ENCODE measurements at places on chromosomes 6 and 20.

GRCh38 chr20:3797592-3798372, 1.7 kb downstream of the CDC25B start:
- no peak for DNase-seq

DNA sequence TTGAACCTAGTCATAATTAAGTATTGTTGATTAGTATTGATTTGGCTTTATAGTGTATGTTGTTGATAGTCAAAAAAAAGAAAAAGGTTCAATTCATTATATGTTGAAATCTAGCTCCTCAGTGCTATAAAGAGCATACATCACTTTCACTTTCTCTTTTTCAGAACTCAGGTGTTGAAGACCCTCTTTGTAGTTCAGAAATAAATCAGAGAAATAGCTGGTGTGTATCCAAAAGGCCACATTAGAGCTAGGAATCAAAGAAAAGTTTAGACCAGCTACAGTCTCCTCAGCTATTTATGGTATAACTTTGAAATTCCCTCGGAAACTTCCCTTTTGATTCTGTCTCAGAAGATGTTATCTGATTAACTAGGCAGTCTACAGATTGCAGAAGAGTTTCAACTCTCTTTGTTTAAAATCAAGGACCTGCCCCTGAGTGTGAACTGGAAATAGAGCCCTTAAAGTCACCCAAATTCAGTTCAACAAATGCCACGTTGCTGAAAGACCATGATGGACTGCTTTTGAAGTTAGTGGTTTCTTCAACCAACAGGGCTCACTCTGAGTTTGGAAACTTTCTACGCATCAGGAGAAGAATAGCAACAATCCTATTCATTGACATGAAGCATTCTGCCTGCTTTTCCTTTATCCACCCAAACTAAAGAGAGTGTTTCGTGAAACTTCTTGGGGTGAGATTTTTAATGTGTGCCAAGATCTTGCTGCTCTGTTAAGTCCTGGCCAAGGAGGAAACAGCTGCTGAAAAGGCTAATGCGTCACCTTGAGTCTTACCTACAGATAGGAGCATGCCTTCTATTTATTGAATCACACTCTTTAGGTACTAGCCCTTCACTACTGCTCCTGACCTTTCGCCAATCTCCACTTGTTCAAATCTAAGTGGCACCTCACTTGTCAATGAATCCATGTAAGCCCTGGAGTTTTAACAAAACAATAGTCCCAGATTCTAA, 111.7 kb downstream of the TNFRSF21 start:
- no peak for DNase-seq

DNA sequence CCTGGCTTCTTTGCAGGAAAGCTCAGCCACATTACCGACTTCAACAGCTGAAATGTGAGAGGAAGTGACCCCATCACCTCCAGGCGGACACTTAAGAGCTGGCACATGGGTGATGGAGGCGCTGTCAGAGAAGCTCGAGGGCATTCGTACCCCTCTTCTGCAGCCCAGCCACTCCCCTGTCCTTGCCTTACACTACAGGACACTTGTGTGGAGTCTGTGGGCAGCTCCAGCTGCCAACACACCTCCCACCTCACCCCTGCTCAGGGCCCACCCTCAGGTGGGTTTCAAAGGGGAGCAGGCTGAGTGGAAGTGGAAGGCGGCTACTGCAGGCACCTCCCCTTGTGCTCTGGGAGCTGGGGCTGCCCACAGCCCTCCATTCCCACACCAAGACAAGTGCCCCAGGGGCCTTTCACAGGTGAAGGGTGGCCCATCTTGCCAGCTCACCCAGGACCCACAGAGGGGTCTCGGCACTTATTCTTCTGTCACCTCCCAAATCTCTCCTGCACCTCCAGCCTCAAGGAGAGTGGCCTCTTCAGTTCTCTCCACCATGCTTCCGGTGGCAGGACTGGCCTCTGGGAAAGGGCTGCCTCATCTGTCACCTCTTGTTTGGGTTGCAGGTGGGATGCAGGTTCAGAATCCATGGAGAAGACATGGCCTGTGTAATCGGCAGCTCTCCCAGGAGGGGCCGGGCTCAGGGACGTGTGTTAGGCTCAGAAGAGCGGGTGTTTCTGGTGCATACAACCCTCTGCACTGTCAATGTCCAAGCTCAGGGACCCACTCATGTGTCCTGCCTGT, 49.8 kb downstream of the IRF4 start:
- DNase-seq, result no peak

DNA sequence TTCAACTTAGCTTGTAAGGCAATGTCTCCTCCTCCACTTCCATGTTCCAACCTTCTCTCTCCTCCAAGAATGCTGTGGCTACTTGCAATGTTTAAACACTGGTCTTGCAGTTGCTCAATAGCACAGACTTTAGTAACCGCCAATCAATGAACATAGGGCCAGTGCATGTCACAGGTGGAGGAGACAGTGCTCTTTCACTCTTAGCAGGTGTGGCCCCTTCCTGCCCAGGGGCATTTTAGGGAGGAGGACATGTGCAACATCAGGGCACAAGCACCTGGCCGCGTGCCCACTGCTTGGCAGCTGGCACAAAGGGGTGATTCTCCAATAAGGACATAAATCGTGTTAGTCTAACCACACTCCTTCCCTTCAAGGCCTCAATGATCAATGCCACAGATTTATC, 41.3 kb downstream of the ADGRF1 start:
- no peak for DNase-seq

- no peak for DNase-seq
Observed at GRCh38 chr20:31908016-31908415, 37.6 kb downstream of the TTLL9 start.

DNA sequence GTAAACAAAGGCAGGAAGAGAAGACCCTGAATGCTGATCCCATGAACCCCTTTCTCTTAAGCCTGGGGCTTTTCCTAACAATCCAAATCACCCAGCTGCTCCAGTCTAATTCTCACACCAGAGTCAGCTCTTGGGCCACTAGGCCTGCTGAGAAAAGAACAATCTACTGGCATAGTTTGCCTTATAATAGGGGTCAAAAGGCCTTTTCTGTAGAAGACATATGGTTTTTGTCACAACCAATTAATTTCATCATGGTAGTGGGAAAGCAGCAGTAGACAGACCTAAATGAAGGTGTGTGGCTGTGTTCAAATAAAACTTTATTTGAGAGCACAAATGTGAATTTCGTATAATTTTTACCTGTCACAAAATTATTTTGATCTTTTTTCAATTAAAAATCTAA, 994.7 kb upstream of the EPHA7 start:
- no peak for DNase-seq

DNA sequence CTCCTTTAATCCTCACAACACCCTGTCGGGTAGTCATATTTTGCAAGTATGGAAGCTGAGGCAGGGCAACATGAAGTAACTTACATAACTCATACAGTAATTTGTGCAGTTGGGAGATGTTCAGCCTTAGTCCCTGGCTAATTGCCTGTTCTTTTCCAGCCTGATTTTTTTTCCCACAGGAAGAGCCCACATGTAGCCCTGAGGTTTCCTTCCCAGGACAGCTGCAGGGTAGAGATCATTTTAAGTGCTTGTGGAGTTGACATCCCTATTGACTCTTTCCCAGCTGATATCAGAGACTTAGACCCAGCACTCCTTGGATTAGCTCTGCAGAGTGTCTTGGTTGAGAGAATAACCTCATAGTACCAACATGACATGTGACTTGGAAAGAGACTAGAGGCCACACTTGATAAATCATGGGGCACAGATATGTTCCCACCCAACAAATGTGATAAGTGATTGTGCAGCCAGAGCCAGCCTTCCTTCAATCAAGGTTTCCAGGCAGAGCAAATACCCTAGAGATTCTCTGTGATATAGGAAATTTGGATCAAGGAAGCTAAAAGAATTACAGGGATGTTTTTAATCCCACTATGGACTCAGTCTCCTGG, 5.0 kb upstream of the BTN2A1 start:
- DNase-seq, result no peak

DNA sequence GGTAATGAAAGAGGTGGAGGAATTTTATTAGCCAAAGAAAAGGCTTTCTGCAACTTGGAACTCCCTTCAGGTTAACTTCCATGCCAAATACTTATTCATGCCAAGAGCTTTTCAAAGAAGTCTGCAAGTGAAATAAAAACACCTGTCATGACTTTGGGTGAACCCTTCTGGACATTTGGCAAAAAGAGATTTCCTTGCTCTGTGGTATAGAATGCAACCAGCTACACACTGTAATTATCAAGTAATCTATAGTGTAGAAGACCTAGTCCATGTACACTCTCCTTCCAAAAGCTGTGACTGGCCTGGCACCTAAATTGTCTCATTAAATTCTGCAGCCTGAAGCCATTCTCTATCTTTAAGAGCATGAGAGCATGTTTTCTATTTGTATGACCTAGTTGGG, 232.3 kb downstream of the COL12A1 start:
- DNase-seq, result no peak

DNA sequence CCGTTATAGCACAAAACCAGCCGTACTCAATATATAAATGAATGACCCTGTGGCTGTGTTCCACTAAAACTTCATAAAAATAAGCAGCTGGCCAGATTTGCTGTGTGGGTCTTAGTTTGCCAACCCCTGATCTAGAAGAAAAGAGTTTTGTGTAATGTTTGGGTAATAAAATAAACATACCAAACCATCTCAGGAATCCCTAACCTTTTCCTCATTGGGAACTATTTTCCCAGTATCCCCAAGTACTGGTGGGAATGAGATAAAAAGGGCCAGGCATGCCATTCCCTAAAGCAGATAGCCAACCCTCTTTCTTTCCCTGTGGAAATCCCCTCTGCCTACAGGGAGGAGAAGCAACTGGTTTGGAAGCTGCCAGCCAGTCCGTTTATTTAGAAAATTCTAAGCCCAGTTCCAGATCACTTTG, 169.1 kb upstream of the AKAP12 start:
- DNase-seq, result no peak

GRCh38 chr20:62860924-62861691, 514 bp downstream of the TCFL5 start:
- no peak for DNase-seq

DNA sequence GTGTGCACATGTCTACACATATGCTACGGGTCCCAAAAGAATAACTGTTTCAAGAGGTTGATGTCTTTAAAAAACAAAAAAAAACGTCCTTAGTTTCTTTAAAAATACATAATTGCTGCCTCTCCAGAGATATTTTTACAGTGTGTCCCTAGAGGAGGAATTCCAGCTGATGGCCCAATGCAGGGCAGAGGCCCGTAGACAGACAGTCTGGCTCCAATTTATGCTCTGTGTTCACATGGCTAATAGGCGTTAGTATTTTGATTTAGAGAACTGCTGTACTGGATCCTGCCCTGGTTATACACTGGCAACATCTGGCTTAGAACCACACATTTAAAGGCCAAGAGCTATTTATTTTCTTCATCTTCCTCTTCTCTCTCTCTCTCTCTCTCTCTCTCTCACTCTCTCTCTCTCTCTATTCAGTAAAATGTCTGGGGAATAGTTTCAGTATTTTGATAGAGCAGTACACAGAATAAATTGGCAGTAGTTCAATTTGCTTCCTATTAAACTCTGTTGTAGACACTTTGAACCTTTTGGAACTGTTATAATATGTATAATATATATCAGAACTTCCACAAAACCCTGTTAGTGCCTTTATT, 260.6 kb downstream of the EYA4 start:
- no peak for DNase-seq

DNA sequence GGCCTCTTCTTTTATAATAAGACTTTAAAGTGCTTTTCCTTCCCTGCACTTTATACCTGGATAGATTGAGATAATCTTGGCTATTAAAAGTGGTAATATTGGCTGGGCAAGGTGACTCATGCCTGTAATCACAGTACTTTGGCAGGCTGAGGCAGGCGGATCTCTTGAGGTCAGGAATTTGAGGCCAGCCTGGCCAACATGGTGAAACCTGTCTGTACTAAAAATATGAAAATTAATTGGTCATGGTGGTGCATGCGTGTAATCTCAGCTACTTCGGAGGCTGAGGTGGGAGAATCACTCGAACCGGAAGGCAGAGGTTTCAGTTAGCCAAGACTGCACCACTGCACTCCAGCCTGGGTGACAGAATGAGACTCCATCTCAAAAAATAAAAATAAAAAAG, 197.1 kb upstream of the RGS17 start:
- no peak for DNase-seq

GRCh38 chr6:160121981-160122380, 366 bp downstream of the SLC22A1 start:
- no peak for DNase-seq

Measured in activated naive CD4-positive, alpha-beta T cell treated with anti-CD3 and anti-CD28 coated beads, Interleukin-2, amount 50 U/mL, for 72 hours (primary cell).